ENCODE measurements at places on chromosomes 11 and 22. TPM values are rescaled to one million over a fixed set of nuclear protein-coding genes. Genes with fewer than 3 reads are reported as not detected.

Gene CCDC73
- total RNA-seq, result 0.07 TPM

DNA sequence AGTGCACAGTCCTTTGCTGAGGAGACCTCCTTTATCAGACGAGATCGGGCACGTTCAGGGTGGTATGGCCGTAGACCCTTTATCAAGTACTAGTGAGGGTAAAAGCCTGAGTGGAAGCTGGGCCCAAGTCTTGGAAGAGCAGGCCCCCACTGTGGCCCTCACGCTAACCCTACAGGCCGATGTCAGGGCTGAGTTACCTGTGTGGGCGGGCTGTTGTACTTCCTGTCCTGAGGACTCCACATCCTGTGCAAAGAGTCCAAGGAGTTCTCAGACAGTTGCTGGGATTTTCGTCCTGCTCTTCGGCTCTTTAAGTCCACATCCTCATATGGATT, 34.9 kb downstream of the RPL27A start:
- DNase-seq, result no peak

GRCh38 chr11:70381872-70382861, 16.2 kb upstream of the CTTN start:
- DNase-seq, result no peak

Gene TRPC6
- total RNA-seq, result not detected

DNA sequence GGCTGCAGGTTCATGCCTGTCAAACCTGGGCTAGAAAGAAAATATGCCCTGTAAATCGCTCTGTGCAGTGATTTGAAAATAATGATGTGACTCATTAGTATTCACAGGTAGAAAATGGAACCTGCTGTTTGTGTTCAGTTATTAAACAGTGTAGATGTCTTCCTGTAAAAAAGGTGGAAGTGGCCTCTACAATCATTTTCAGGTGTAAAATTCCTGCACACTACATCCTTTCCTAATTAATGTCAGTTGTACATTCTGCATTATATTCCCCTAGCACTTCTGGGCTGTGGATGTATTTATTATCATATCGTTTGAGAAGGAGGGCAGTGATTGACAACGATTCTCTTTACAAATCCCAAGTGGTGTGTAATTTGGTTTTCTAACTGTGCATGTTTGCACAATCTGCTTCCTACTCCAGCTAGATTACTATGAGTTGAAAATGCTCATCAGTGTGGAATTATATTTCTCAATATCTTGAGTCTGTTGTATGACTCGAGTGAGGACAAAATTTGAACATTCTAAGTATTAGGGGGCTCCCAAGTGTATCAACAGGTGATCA, 454.0 kb upstream of the DDI1 start:
- no peak for DNase-seq

DNA sequence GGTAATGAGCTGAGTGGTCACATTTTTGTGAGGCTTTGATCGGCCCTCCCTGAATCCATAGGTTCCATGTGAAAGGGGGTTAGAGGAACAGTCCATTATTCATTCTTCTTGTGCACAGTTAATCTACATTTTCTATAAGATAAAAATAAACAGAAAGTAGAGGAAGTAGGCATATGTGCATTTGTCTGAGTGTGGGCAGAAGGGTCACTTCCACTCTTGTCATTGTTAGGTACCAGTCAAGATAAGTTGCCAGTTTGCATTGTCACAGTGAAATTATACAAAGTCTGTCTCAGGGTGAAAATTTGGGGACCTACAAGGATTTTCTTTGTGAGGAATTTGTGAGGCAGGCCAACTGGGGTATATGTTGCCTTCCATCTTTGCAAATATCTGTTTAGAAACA, 4.6 kb upstream of the APOL4 start:
- DNase-seq, result no peak

- no peak for DNase-seq
Measured at GRCh38 chr22:45763236-45763624, 91.6 kb downstream of the ATXN10 start.

DNA sequence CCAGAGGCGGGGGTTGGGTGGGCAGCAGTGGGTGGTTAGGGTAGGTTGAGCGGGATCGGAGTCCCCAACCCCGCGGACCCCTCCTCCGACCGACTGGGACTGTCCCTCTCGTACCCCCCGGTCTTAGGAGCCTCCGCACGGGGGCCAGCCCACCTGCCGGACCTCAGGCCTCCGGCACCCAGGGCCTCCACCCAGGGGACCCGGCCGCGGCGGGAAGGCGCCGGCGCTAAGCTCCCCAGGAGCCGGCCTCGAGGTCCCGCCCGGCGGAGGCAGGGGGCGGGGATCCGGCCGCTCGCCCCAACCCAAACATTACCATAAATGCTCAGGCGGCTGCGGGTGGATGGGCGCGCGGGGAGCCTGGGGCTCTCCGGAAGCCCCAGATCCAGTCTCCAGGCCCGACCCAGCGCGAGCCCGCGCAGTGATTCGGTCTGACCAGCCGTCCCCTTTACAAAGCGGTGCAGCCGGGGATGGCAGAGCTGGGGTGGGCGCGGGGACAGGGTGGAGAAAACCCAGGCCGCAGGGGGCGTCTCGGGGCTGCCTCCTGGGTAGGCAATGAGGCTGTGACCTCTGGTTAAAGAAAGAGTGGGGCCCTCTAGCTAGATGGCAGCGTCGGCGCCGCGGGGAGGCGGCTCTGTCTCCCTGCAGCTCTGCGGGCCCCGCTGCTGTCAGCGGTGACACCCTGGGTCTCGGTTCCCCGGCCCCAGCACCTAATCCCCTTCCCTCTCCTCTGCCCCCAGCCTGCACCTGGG, 4.0 kb upstream of the MCAM start:
- peak; percentile 23 for DNase-seq

DNA sequence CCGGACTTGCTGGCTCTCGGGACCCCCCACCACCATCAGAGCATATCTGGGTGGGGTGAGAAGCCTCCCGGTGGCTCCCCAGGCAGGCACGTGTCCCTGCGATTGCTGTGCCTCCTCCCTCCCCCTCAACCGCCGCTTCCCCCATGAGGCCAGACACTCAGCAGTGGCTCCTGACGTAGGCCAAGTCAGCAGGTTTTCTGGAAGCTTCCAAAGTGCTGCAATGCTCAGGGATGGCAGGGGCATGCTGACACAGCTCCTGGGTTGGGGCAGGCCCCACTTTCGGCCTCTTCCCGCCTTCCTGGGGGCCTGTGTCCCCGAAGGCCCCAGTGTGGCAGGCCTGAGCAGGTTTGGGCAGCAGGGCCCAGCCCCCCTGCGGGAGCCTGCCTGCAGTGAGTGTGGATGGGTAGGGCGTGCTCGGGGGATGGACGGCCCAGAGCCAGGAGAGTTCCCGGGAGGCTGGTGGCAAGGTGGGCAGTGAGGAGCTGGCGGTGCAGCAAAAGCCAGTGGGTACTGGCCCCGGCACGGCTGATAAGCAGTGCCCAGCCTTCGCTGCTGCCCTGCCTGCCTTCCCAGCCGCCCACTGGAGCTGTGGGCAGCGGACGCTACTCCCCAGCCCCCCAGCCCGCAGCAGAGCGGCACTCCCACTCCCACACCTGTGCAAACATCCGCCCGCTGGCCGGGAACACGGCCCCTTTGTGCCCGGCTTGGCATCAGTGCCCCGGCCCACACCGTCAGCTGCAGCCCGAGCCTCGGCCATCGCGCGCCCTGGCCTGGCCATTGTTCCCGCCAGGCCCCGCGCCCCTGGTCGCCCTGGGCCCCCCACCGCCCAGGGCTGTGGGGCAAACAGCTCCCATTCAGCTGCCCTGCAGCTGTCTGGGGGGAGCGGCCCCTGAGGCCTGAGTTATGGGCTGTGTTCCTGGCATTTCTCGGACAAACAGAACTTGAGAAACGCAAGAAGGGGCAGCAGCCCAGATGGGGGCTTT, 125.0 kb downstream of the KCNQ1OT1 start:
- no peak for DNase-seq

DNA sequence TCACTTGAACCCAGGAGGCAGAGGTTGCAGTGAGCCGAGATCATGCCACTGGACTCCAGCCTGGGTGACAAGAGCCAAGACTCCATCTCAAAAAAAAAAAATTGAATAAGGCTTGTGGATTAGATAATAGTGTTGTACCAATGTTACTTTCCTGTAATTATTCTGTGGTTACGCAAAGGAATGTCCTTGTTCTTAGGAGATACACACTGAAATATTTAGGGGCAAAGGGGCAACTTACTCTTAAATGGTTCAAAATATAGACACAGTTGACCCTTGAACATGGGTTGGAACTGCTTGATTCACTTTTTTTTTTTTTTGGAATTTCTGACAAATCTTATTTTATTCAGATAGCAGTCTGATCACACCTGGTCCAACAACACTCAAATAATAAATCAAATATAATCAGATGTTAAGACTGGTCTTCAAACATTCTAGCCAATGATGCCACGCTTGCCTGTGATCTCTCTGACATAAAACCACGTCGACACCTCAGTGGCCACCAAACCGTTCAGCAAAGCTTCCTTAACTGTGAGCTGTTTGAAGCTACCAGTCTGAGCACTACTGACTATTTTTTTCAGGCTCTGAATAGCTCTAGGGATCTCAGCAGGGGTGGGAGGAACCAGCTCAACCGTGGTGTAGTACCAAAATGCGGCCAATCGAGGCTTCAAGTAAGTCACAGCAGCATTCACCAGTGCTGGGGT, 710 bp downstream of the ATP5MGL start:
- no peak for DNase-seq

- DNase-seq, result no peak
Measured at GRCh38 chr11:128493570-128493965, 93.8 kb downstream of the ETS1 start.

GRCh38 chr11:69024509-69024908, 11.5 kb upstream of the MRGPRF start:
- no peak for DNase-seq

GRCh38 chr22:36311386-36312085, 58.6 kb downstream of the APOL1 start:
- no peak for DNase-seq

DNA sequence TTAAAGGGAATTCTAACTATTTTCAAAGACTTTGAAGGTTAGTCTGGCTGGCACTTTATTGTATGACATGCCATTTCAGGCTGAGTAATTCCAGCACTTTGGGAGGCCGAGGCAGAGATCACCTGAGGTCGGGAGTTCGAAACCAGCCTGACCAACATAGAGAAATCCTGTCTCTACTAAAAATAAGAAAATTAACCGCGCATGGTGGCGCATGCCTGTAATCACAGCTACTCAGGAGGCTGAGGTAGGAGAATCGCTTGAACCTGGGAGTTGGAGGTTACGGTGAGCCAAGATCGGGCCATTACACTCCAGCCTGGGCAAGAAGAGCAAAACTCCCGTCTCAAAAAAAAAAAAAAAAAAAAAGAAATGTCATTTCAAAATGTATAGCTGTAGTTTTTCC, 95.6 kb downstream of the RDX start:
- DNase-seq, result no peak

- DNase-seq, result no peak
Measured at GRCh38 chr11:30926130-30926529, 340.0 kb upstream of the MPPED2 start.

Gene ANO5
- total RNA-seq, result 4.3 TPM

Gene LRP4
- total RNA-seq, result 0.80 TPM

GRCh38 chr11:73426219-73426850, 50.1 kb downstream of the RELT start:
- no peak for DNase-seq

Gene PAK1
- total RNA-seq, result 58.5 TPM

DNA sequence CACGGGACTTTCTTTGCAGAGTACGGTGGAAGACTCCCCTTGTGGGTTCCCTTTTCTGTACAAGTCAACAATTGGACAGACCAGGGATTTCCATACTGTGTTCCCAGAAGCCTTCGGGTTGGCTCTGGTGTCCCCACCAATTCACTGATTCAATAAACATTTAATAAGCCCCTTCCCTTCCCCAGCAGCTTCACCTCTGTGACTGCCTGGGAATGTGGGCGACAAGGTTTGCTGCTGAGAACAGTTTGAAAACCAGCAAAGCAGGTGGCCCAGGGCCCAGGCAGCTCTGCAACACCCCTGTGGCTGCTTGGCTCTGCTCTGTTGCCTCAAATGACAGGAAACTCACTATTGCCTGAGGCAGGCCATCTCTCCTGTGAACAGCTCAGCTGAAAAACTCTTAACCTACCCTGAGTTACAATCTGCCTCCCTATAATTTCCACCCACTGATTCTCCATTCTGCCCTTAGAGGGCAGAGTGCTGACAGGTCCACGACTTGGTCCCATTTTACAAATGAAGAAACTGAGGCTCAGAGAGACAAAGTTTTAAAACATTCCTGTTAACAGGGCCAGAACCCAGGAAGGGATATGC, 10.4 kb downstream of the ADORA2A start:
- DNase-seq, result no peak

DNA sequence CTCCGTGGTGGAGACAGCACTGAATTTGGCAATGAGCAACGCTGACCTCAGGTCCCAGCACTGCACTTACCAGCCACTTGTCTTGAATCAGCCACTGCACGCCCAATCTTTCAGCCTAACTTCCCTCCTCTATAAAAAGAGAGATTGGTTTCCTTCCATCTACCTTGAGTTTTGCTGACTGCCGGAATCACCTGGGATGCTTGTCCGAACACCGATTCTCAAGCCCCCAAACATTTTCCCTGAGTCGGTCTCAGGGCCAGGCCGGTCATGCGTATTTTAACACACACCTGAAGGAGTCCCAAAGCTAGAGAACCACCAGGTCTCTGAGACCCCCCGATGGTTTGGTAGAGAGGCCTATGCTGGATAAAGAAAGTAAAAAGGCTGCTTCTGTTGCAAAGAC, 131.5 kb downstream of the SPATA19 start:
- DNase-seq, result no peak

DNA sequence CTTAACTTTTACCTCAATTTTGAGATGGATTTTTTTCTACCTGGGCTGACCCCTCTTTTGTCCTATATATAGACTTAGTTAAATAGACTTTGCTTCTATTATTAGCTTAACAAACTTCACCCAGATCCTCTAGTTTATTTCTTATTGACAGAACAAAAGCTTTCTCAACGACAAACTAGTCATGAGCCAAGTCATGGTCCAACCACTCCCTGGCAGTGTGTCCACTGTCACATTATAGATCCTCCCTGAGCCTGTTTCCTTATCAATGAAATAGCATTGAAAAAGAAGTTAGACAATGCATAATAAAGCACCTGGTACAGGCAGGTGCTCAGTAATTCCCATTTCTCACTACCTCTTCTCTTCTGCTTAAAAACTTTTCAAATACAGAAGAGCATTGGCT, 155.1 kb downstream of the SPON1 start:
- no peak for DNase-seq

DNA sequence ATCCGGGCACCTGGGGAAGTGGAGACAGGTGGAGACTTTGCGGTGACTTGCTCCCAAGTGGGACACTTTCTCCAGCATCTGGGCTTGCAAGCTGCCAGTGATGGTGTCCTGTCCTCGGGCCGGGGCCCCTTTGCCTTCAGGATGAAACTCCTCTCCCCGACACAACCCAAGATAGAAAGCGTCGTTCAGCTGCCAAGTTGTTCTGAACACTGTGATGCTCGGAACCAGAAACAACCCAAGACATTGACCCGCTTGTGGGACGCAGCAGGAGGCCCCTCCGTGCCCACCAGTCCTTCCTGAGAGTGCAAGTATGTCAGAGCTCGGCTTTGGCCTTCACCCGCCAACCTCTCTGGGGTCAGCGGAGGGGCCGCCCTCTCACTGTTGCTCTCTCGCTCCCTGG, 31.3 kb downstream of the LINC01488 start:
- DNase-seq, result no peak

GRCh38 chr11:26847459-26847858, 125.6 kb upstream of the SLC5A12 start:
- no peak for DNase-seq

Measured in Calu3 (cell line).